ENCODE measurements at places on chromosomes 5 and 9. TPM values are rescaled to one million over a fixed set of nuclear protein-coding genes. Genes with fewer than 3 reads are reported as not detected.

The ZNF608 gene
- total RNA-seq, result 30.1 TPM

The PSAT1 gene
- total RNA-seq, result 100 TPM

The RXRA gene
- 64.2 TPM for total RNA-seq

The EEIG1 gene
- total RNA-seq, result 35.6 TPM

The BARX1 gene
- not detected for total RNA-seq

The EIF4E1B gene
- not detected for total RNA-seq

DNA sequence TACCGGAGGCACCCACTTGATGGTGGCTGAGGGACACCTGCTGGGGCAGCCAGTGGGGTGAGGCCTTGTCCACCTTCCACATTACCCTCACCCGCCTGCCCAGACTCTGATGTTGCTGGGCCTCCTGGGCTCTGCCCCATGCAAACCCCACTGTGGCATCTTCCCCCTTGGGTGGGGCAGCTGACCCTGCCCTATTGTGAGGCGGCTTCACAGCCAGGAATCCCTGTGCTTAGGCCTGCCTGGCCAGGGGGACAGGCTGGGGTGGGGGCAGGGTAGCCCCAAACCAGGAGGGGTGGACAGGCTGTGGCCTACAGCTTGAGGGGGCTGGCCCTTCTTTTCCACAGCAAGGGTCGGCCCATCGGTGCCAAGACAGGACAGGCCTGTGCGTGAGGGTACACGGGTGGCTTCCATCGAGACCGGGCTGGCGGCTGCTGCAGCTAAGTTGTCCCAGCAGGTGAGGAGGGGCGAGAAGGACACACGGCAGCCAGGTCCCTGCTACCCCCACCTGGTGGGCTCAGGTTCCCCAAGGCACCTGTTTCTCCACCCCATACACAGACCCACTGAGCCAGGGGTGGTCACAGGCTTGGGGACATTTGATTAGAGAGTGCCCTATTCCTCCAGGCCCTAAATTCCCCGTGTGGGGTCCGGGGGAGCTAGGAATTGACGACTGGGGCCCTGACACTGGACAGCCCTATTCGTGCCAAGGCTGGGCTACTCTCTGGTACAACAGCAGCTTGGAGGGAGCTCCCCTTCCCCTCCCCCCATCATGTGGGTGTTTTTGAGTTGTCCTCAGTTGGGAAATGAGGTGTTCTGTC, 99.2 kb downstream of the PHF2 start:
- no peaks in the 10 kb centered on the region for H3K4me1 ChIP-seq
- no peak overlapping the region for H3K27ac ChIP-seq
- H3K4me3 ChIP-seq, result no peak overlapping the region
- H3K27me3 ChIP-seq, result no peaks in the 10 kb centered on the region
- H3K36me3 ChIP-seq, result peaks cover 46% of the 10 kb centered on the region

DNA sequence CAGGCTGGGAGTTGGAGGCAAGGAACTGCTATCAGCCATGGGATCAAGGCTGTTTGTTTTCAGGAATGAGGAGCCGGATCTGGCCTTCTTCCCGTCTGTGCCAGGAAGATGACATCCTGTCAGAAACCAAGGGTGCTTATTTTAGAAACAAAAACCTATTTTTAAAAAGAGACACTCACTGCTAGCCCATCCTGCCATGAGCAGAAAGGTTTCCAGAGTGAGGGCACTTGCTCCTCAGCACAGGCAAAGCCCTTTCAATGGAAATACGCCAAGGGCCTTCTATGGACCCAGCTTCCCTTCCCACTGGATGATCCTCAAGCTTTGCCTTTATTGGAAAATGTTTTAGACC, 132.6 kb upstream of the FSTL4 start:
- no peak overlapping the region for H3K27ac ChIP-seq
- H3K4me3 ChIP-seq, result no peak overlapping the region
- H3K4me1 ChIP-seq, result no peaks in the 10 kb centered on the region
- H3K27me3 ChIP-seq, result no peaks in the 10 kb centered on the region

GRCh38 chr5:69007726-69008368, 86.0 kb upstream of the SLC30A5 start:
- H3K27ac ChIP-seq, result peak overlapping the region; percentile 64
- peak; percentile 47 for DNase-seq
- H3K27me3 ChIP-seq, result no peaks in the 10 kb centered on the region
- H3K36me3 ChIP-seq, result no peaks in the 10 kb centered on the region
- no peak overlapping the region for H3K4me3 ChIP-seq

DNA sequence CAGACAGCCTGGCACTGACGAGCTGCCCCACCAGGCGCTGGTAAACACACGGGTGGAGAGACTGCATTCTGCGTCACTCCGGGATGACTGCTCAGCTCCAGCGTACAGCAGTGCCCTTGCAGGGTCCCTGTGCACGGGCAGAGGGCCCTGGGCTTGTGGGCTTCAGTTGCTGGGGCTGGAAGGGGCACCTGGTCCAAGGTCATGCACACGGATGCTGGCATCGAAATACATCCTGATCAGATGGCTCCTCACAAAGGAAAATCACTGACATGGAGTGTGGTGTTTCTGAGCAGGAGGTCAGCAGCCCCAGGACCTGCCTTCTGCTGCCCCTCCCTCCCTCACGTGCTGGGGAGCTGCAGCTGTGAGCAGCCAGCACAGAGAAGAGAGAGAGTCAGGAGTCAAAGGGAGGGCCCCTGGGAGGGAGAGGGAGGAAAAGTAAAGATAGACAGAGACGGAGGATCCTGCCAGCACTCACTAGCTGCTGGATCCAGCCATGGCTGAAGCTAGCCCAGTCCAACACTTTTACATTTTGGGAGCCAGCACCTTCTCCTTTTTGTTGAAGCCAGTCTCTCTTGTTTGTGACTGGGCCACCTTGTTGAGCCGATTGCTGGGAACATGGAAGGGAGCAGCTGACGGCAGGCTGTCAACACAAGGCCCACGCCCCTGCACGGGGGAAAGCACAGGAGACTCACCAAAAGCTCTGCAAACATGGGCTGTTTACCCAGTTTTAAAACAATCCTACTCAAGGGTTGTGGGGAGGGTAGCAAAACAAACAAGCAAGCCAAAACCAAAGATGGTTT, 166.5 kb upstream of the PHYKPL start:
- H3K27me3 ChIP-seq, result no peaks in the 10 kb centered on the region
- H3K4me3 ChIP-seq, result no peak overlapping the region
- no peak overlapping the region for H3K27ac ChIP-seq
- no peak for DNase-seq
- no peaks in the 10 kb centered on the region for H3K36me3 ChIP-seq

GRCh38 chr9:76657265-76657664, 107.0 kb upstream of the PCA3 start:
- DNase-seq, result no peak
- no peaks in the 10 kb centered on the region for H3K27me3 ChIP-seq
- H3K36me3 ChIP-seq, result no peaks in the 10 kb centered on the region
- no peak overlapping the region for H3K4me3 ChIP-seq
- no peak overlapping the region for H3K27ac ChIP-seq

GRCh38 chr5:31776976-31777651, 138.2 kb downstream of the PDZD2 start:
- H3K36me3 ChIP-seq, result no peaks in the 10 kb centered on the region
- H3K4me1 ChIP-seq, result no peaks in the 10 kb centered on the region
- no peaks in the 10 kb centered on the region for H3K27me3 ChIP-seq
- H3K4me3 ChIP-seq, result no peak overlapping the region

GRCh38 chr5:171743436-171744076, 42.1 kb upstream of the SMIM23 start:
- no peak overlapping the region for H3K4me3 ChIP-seq
- no peak for DNase-seq
- no peaks in the 10 kb centered on the region for H3K4me1 ChIP-seq
- H3K36me3 ChIP-seq, result no peaks in the 10 kb centered on the region
- no peak overlapping the region for H3K27ac ChIP-seq

- H3K27ac ChIP-seq, result no peak overlapping the region
- H3K4me3 ChIP-seq, result no peak overlapping the region
- no peaks in the 10 kb centered on the region for H3K27me3 ChIP-seq
- DNase-seq, result no peak
- no peaks in the 10 kb centered on the region for H3K36me3 ChIP-seq
These were observed 61.5 kb downstream of the GABBR2 start for GRCh38 chr9:98647236-98647635.

DNA sequence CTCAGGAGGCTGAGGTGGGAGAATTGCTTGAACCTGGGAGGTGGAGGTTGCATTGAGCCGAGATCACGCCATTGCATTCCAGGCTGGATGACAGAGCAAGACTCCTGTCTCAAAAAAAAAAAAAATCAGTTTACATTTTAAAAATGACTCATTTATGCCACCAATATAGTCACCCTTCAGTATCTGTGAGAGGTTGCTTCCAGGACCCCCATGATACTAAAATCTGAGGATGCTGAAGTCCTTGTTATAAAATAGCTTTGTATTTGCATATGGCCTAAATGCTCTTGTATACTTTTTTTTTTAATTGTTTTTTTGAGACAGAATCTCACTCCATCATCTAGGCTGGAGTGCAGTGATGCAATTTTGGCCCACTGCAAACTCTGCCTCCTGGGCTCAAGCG, 5.8 kb downstream of the OCLN start:
- H3K27ac ChIP-seq, result no peak overlapping the region
- DNase-seq, result no peak
- H3K36me3 ChIP-seq, result no peaks in the 10 kb centered on the region
- H3K27me3 ChIP-seq, result peaks cover 27% of the 10 kb centered on the region

DNA sequence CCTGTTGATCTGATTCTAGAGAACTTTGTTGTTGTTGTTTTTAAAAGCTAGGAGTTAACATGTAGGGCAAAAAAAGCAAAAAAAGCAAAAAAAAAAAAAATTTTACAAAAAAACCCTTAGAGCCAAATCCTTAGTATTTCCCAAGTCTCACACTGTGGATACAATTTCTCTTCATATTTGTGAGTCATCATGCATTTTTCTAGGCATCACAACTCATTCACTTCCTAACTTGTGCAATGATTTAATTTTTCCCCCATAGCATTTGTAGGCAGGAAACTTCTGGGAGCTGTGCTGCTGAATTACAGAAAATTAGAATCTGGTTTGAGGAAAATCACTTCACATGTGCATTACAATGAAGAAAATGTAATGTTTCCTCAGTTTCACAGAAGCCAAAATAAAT, 91.9 kb downstream of the MARCHF3 start:
- no peak for DNase-seq
- H3K27ac ChIP-seq, result no peak overlapping the region
- no peaks in the 10 kb centered on the region for H3K27me3 ChIP-seq
- H3K36me3 ChIP-seq, result no peaks in the 10 kb centered on the region

GRCh38 chr5:51383131-51384121, at the start of gene ISL1:
TSS of gene ISL1 (plus strand) at chr5:51383448. CDS start at chr5:51383672, 224 bp downstream.
- no peak within 1 kb of the TSS for H3K4me3 ChIP-seq
- H3K4me1 ChIP-seq, result peaks cover 12% of the 10 kb centered on the region
- peaks cover 75% of the 10 kb centered on the region for H3K27me3 ChIP-seq
- H3K27ac ChIP-seq, result no peak within 1 kb of the TSS

- peak; percentile 88 for DNase-seq
- peaks cover 15% of the 10 kb centered on the region for H3K4me1 ChIP-seq
- H3K36me3 ChIP-seq, result no peaks in the 10 kb centered on the region
- H3K27me3 ChIP-seq, result no peaks in the 10 kb centered on the region
- no peak overlapping the region for H3K4me3 ChIP-seq
These were observed 146.2 kb downstream of the GOLPH3 start for GRCh38 chr5:32027717-32028458.

All from adrenal gland (tissue), 19 donors.